Cortex of kidney (tissue), 1 donor: ENCODE measurements at places on chromosomes 3 and 15.

- DNase-seq, result no peak
These were observed 3.5 kb downstream of the RPL29 start for GRCh38 chr3:51992017-51992682.

DNA sequence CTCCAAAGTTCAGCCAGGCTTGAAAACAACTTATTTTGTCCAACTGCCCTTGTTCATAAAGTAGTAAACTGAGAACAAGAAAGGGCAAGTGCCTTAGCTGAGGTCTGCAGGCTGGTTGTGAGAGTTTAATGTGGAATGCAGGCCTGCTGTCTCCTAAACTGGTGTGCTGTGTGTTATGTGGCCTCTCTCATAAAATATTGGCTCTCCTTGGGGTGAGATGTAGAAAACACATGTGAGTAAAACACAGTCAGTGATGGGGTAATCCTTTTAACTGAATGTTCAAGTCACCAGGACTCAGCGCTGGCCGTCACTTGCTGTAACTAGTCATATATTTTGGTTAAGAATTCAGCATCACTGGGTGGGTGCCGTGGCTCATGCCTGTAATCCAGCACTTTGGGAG is 7.1 kb upstream of the ST6GAL1 start:
- no peak for DNase-seq

GRCh38 chr3:36881735-36882134 is 63.1 kb downstream of the TRANK1 start:
- no peak for DNase-seq

- no peak for DNase-seq
These were observed 101.6 kb upstream of the TNIK start for GRCh38 chr3:171561596-171562323.

DNA sequence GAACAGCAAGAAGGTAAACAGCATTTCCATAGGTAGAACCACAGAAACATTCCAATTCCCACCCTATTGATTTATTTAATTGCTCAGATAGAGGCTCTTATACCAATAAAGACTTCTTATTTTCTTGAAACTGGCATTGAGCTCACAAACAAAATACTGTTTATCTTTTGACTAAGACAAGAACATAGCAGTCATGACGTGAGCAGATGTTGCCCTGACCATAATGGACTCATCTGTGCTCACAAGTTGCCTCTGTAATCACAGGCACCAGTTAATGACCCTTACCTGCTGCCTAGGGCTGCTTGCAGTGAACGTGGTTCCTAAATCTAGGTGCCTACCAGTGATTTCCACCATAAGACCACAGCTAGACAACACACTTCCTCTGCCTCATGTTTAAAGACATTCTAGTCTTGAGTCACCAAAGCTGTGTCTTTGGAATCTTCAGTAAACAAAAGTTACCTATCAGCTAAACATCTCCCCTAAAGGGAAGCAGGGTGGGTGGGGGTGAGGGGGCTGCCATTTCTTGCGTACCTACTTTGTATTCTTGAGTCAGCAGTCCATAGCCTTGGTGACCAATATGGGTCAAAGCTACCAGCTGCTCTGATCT is 2.1 kb downstream of the FYCO1 start:
- no peak for DNase-seq

- DNase-seq, result no peak
These were observed 8.9 kb upstream of the CCDC50 start for GRCh38 chr3:191320316-191320715.
